ENCODE measurements at places on chromosomes 6 and 20.

GRCh38 chr20:23686046-23686750 lies 2.6 kb downstream of the CST4 start:
- DNase-seq, result no peak

GRCh38 chr6:33216117-33216649 lies 7.9 kb downstream of the RING1 start:
- DNase-seq, result no peak

- no peak for DNase-seq
Measured at GRCh38 chr6:111850295-111850937, 22.8 kb downstream of the FYN start.

DNA sequence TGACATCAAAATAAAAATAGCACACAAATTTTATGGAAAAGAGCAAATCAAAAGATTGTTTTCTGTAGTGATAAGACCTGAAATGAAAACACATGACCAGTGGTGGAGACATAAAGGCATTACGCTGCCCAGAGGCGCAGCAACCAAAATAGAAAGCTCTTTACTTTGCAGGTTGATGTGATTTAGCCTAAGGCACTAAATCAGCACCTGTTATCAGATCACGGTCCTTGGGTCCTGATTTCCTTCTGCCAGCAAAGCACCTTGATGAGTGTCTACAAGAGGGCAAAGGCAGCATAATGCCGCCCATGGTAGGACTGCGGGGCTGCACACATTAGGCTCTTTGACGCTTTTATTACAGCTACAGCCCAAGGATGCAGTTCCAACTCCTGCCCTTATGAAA lies 19.3 kb upstream of the RAMACL start:
- no peak for DNase-seq

DNA sequence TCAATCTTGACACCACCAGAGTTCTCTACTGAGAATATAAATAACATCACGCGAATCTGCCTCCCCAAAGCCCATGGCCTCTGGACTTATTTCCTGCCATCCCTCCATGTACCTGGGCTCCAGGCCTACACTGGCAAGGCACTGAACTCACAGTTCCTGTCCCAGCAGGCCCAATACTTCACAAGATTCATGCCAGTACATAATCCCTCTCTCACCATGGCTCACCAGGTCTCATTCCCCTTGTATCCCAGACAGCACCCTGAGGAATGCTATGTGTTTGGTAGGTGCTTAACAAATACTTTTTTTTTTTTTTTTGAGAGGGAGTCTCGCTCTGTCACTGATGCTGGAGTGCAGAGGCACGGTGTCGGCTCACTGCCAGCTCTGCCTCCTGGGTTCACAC lies 1.9 kb downstream of the KIF16B start:
- DNase-seq, result no peak

- DNase-seq, result no peak
Measured at GRCh38 chr20:62985444-62985778, 21.4 kb downstream of the BHLHE23 start.

- DNase-seq, result no peak
Measured at GRCh38 chr6:111727802-111728201, 122.1 kb upstream of the TRAF3IP2 start.

- no peak for DNase-seq
Measured at GRCh38 chr6:139663996-139664395, 289.5 kb upstream of the CITED2 start.

- DNase-seq, result no peak
Measured at GRCh38 chr6:14202947-14203346, 85.4 kb downstream of the CD83 start.

DNA sequence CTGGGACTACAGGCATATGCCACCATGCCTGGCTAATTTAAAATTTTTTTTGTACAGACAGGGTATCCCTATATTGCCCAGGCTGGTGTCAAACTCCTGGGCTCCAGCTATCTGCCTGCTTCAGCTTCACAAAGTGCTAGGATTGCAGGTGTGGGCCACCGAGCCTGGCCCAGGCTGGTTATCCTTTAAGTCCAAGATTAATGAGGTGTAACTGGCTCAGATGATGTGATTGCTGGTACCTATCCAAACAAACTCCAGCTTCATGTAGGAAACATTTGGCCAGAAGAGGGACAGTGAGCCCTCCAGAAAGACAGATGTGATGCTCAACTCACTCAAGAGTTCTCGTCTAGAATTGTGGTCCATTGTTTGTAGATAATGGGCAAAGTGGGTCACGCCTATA lies 9.2 kb upstream of the ZNF318 start:
- DNase-seq, result no peak

GRCh38 chr6:65979120-65979519 lies 272.1 kb upstream of the EYS start:
- no peak for DNase-seq

DNA sequence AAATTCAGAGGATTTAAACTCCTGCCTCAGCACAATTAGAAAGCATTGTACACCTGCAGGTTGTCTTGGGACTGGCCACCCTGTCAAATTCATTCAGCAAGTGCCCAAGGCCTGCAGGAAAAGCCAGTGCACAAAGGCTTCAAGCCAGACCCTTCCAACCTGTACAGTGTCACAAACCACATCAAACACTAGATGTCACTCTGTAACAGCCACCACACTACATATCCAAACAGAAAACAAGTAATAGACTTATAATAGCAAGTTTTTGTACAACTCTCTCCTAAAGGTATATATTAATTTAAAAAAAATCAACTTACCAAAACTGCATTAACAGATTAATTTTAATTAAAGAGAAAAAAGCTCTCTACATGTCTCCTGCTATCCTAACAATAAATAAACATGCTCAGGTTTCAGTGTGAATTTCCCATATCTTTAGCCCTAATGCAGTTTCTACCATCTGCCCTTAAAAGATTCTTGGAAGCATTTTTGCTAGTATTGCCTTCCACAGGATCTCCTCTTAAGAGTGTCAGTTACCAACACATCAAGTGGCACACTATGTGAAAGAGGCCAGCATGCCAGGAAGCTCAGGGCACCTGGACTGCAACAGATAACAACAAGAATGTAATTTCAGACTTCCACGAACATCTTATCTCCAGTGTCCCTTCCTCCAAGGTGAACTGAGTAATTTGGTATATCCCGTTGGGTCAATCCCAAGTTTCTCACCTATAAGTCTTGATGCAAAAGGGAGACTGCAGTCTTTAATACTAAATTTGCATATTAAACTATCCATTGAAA lies 47.5 kb downstream of the RALGAPA2 start:
- DNase-seq, result no peak

DNA sequence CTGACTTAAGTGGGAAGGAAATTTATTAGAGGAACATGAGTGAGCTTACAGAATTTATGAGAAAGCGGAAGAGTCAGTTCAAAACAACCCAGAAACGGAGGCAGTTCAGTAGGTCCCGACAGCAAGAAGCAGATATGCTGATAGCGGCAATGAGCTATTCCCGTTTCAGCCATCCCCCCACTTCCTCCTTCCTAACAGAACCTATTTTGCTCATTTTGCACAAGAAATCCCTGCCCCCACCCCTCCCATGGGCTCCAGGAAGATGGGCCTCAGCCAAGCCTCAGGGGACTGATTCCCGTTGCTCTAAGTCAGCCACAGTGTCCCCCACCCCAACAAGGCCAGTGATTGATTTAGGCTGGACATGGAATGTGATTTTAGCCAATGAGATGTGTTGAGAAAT lies 157.5 kb downstream of the CEBPB start:
- DNase-seq, result no peak

DNA sequence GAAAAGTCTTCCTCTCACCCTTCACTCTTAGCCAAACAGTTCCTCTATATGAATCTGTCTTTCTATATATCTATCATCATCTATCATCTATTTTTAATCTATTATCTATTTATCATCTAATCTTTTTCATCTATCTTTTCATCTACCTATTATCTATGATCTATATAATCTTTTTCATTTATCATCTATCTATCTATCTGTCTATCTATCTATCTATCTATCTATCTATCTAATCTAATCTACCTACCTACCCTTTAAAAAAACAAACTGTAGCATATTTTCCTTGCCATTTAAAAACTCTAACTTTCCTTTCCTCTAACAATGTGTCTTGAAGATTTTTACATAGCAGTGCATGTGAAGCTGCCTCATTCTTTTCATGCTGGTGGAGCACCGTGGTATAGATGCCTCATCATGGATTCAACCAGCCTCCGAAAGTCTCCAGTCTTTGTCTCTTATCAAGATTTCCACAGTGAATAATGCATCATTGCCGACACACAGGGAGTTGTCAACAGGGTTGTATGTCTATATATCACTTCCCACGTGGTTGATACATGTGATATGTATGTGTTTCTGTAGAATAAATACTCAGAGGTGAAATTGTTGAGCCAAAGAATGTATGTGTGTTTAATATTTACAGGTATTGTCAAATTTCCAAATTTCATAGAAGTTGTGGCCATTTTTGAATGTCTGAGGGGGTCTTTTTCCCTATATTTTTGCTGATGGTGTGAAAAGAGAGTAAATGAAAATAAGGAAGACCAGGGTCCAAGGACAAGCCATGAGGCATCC lies 51.3 kb downstream of the VEGFA start:
- no peak for DNase-seq

DNA sequence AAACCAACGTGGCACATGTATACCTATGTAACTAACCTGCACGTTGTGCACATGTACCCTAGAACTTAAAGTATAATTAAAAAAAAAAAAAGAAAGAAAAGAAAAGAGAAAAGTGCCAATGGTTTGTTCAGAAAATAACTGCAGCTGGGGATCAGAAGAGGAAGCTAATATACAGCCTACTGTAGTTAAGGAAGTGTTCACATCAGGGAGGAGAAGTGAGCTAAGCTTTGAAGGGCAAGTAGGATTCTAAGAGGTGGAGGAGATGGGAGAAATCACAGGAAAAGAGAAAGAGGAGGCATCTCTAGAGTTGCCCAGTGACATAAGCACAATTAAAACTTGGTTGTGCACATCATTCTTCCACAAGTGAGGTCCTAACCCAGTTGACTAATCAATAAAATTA lies 214.4 kb upstream of the DTNBP1 start:
- DNase-seq, result no peak

DNA sequence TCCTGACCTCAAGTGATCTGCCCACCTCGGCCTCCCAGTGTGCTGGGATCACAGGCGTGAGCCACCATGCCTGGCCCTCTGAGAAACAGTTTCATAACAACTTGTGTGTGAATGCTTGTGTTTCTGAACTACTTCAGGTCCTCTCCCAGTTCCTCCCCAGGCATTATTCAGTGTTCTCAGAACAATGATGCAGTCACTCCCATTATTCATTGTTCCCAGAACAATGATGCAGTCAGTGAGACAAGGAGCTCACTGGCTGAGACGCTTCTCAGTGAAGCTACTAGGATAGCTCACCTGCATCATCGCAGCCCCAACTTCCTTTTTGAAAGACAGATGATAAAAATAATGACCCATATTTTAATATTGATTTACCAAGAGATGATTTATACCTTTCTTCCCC lies 71.5 kb downstream of the NDUFAF5 start:
- no peak for DNase-seq

DNA sequence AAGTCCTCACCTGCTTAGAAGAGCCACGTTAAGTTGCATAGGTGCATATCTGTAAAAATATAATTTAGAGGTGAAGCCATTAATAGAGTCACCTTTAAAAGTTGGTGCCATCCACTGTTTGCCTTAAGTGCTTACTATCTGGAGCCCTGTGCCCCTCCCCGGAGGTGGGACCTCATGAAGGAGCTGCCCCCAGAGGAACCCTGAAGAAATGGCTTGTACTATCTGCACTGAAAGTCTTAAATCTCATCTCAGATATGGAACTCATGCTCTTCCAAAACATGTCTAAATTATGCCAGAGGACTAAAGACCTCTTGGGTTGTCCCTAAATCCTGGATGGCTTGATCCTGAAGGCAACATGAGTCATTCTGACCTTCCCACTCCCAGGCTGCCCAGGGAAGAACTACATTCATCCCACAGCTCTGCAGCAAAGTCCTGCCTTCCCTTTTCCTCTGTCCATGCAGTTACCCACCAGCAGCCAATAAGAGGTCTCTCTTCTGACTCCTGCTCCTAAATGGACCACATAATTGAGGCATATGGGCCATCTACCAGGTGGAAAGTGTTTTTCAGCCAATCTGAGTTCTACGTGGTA lies 85.3 kb downstream of the ASXL1 start:
- no peak for DNase-seq

GRCh38 chr6:90458353-90459224 lies 128.3 kb downstream of the MAP3K7 start:
- DNase-seq, result peak; percentile 63

DNA sequence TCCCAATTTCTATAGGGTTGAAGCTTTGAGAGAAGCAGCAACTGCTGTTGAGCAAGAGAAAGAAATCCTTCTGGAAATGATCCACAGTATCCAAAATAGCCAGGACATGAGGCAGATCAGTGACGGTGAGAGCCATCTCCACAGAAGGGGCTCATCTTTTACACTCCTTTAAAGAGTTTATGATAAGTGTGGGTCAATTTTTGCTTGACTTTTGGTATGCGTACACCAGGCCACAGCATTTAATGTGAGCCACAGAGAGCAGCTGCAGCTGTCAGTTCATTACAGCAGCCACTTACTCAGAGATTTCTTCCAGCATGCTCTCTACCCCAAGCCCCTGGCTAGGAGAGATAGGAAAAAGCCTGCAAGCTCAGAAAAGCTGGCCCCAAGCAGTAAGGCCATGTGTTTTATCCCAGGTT lies 9.9 kb downstream of the BAG2 start:
- DNase-seq, result no peak

GRCh38 chr6:3876101-3876500 lies 26.9 kb downstream of the FAM50B start:
- no peak for DNase-seq

DNA sequence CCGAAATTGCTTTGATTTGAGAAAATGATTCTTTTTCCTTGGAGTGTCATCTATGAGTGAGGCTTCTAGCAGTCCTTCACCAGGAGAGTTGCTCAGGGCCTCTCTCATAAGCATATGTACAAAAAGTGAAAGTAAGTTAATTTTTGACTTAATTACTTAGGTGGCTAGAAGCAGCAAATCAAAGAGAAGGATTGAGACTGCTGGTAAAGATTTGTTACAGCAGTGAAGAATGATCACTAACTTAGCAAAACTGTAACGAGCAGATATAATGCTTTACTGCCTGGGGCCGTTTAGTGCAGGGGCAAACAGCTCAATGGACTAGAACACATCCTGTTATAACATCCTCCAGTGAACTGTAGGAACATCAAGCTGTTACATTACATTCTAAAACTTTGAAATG lies 167.8 kb upstream of the RIPOR2 start:
- no peak for DNase-seq

- DNase-seq, result no peak
Measured at GRCh38 chr20:50172347-50173013, 18.1 kb upstream of the CEBPB start.

DNA sequence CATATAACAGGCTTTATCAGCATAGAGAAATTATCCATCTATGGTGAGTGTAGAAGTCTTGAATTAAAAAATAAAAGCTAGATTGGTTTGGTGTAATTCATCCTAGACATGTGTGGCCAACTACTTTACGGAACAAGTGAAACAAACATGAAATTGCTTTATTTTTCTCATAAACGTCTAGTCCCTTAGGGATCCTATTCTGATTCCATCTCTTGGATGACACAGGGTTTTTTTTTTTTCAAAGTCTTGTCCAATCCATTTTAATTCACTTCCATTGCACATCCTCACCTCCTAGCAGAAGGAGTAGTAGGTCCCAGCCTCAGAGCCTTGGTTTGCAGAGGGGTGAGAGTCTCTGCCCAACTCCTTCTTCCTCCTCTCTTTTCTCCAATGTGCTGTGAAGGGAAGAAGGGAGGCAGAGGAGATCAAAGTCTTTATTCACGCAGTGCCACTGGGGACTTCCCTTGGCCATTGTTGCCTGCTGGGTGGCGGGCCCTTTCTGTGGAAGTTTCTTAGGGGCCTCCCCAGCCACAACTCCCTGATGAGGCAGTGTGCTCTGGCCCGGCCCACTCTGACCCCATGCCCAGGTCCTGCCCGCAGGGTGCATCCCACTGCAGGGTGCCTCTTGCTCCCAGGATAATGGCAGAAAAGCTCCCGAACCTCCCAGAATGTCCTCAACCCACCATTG lies 104.4 kb upstream of the SNX9 start:
- no peak for DNase-seq
